ENCODE measurements at places on chromosomes 16 and 17. TPM values are rescaled to one million over a fixed set of nuclear protein-coding genes. Genes with fewer than 3 reads are reported as not detected.

The NDUFB10 gene
- 435 TPM for total RNA-seq

The DNASE1L2 gene
- total RNA-seq: 0.29 TPM

The CTRB1 gene
- 0.39 TPM for total RNA-seq

The PROCA1 gene
- 0.97 TPM for total RNA-seq

The MEAK7 gene
- total RNA-seq: 5.2 TPM

The ZNF423 gene
- total RNA-seq: 11.1 TPM

The PPP1R27 gene
- not detected for total RNA-seq

The GP1BA gene
- 0.15 TPM for total RNA-seq

The TPSD1 gene
- total RNA-seq: 0.91 TPM

The CTRB2 gene
- not detected for total RNA-seq

The CD19 gene
- total RNA-seq: 0.12 TPM

The MGRN1 gene
- total RNA-seq: 33.1 TPM

The INO80E gene
- total RNA-seq: 33.6 TPM

The TPPP3 gene
- 40.1 TPM for total RNA-seq

The MLYCD gene
- total RNA-seq: 27.0 TPM

The SULT1A1 gene
- 23.1 TPM for total RNA-seq

The TNFRSF17 gene
- not detected for total RNA-seq

The CDRT15L2 gene
- total RNA-seq: not detected

The KRT36 gene
- total RNA-seq: not detected

The TBX2 gene
- total RNA-seq: 12.1 TPM

The MT4 gene
- not detected for total RNA-seq

The C17orf107 gene
- 1.3 TPM for total RNA-seq

The ABCA8 gene
- 80.6 TPM for total RNA-seq

The FA2H gene
- total RNA-seq: 0.31 TPM

The CD300H gene
- total RNA-seq: not detected

The NRN1L gene
- 0.50 TPM for total RNA-seq

The ZCCHC14 gene
- 14.4 TPM for total RNA-seq

The RMI2 gene
- total RNA-seq: 0.60 TPM

The KRT40 gene
- total RNA-seq: not detected

The NUPR1 gene
- 90.2 TPM for total RNA-seq

The RTN4RL1 gene
- 6.2 TPM for total RNA-seq

The ERN2 gene
- 0.34 TPM for total RNA-seq

The TBC1D3I gene
- not detected for total RNA-seq

The PRM1 gene
- not detected for total RNA-seq

The TTLL6 gene
- total RNA-seq: not detected

The CIITA gene
- total RNA-seq: 6.6 TPM
